Activated CD4-positive, alpha-beta memory T cell treated with anti-CD3 and anti-CD28 coated beads for 36 hours (primary cell): ENCODE measurements at places on chromosomes 11 and 22. TPM values are rescaled to one million over a fixed set of nuclear protein-coding genes. Genes with fewer than 3 reads are reported as not detected.

Gene IFTAP
- total RNA-seq: 2.7 TPM

Gene NNMT
- not detected for total RNA-seq

Gene MS4A7
- total RNA-seq: not detected

Gene DDX6
- total RNA-seq: 180 TPM

Gene MPPED1
- not detected for total RNA-seq

Gene KREMEN1
- 0.17 TPM for total RNA-seq

Gene IL18BP
- 6.6 TPM for total RNA-seq

Gene CRACR2B
- total RNA-seq: 1.8 TPM

Gene MED17
- 32.3 TPM for total RNA-seq

Gene ZFTA
- 1.3 TPM for total RNA-seq

Gene PRG3
- total RNA-seq: not detected

Gene DMC1
- total RNA-seq: 15.8 TPM

Gene GLYAT
- total RNA-seq: not detected

Gene HBE1
- total RNA-seq: not detected

Gene NRGN
- 15.3 TPM for total RNA-seq

Gene CRY2
- total RNA-seq: 12.1 TPM

Gene SEZ6L
- not detected for total RNA-seq

Gene SCT
- total RNA-seq: not detected

Gene HEPACAM
- total RNA-seq: not detected
